ENCODE measurements at places on chromosomes 2 and 18. TPM values are rescaled to one million over a fixed set of nuclear protein-coding genes. Genes with fewer than 3 reads are reported as not detected.

- DNase-seq: no peak
Observed at GRCh38 chr2:7428454-7429204, 511.4 kb downstream of the RNF144A start.

- DNase-seq: peak; percentile 35
Observed at GRCh38 chr2:65045651-65046050, 10.6 kb upstream of the CEP68 start.

Gene IHH
- not detected for total RNA-seq

GRCh38 chr18:55302167-55302833 is 285.7 kb downstream of the TCF4 start:
- DNase-seq: no peak

Gene PROC
- not detected for total RNA-seq

- DNase-seq: no peak
Observed at GRCh38 chr2:188631037-188631809, 339.5 kb downstream of the GULP1 start.
